ENCODE measurements at places on chromosomes 3 and 15. TPM values are rescaled to one million over a fixed set of nuclear protein-coding genes. Genes with fewer than 3 reads are reported as not detected.

The HTR3E gene
- total RNA-seq, result not detected

- DNase-seq, result no peak
Observed at GRCh38 chr3:178097576-178097975, 438.7 kb upstream of the KCNMB2 start.

DNA sequence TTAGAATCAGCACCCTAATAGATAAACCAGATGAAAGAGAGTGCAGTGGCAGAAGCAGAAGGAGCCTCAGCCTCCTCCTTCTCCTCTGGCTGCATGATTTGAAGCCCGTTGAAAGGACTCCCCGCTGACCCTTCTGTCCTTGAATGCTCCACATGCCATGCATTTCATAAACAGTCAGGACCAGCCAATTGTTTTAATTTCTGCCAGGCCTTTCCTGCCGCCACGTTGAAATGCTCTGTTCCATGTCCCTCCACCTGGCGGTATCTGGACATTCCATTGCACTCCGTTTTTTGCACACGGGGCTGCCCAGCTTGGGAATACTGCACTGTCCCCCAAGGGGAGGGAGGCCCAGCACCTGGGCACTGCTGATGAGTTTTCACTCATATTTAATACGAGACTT, 35.2 kb upstream of the GLCE start:
- DNase-seq, result no peak

The SLC28A1 gene
- total RNA-seq, result not detected

DNA sequence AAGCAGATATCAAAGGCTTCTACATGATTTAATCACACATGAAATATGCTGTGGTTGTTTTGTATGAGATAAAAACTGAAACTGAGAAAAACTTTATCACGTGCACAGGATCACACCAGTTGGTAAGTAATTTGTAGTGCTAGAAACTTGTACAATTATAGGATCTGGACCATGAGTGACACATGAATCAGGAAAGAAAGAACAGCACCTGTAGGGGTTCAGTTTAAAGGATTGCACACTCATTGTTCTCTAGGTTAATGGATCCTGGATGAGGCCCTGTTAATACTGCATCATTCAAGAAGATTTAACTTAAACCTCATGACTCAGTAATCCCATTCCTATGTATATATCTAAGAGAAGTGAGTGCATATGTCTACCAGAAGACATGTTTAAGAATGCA, 87.9 kb downstream of the STT3B start:
- no peak for DNase-seq

- no peak for DNase-seq
Observed at GRCh38 chr3:150469931-150470740, 62.0 kb downstream of the TSC22D2 start.

DNA sequence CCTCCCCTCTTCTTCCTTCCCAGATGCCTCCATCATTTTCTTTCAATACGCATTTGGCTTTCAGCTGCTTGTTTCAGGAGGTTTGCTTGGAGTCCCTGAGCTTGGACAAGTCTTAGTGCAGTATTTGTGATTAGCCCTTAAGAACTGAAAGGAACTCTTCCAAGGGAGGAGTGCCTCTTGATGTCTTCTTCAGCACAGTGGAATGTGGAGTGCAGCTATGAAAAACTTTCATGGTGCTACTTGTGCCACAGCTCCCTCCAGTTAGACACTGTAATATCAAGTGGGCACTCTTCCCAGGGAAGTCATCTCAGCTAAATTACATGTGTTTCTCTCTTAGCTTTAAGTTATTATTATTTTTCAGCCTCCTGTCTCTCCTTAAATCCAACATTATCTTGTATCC, 173.1 kb downstream of the NECTIN3 start:
- no peak for DNase-seq

- no peak for DNase-seq
Observed at GRCh38 chr3:196994056-196994455, 25.4 kb upstream of the PIGZ start.

GRCh38 chr15:99970891-99971430, 237.7 kb upstream of the LYSMD4 start:
- DNase-seq, result no peak

The TMIE gene
- not detected for total RNA-seq

DNA sequence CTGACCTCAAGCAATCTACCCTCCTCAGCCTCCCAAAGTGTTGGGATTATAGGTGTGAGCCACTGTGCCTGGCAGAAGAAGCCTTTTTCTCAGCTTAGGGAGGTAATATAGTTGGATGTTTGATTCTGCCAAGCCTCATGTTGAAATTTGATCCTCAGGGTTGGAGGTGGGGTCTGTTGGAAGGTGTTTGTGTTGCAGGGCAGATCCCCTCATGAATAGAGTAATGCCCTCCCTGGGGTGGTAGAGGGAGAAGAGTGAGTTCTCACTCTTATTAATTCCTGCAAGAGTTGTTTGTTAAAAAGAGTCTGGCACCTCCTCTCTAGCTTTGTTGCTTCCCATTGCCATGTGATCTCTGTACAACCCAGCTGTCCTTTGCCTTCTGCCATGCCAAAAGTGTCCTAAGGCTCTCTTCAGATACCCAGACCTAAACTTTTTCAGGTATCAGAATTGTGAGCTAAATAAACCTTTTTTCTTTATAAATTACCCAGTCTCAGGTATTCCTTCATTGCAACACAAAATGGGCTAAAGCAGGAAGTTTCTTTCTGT, 16.4 kb downstream of the NECTIN3 start:
- DNase-seq, result no peak

The CCDC80 gene
- not detected for total RNA-seq

DNA sequence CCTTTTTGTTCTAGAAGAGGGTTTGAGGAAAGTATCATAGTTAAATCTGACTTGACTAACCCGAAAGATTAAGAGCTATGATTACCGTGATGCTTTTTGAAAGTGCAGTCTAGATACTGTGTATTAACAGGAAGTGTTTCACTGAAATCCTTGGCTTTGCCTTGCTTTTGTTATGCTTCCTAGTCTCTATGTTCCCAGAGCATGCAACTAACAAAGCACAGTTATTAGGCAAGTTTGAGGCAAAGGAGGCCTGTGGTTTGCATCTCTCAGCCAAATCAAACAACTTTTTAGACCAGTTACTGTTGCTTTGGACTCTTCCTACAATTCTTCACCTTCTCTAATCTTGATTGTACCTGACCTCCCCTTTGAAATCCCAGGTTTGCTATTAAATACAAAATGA, 3.9 kb downstream of the LXN start:
- DNase-seq, result no peak

The MYZAP gene
- not detected for total RNA-seq

DNA sequence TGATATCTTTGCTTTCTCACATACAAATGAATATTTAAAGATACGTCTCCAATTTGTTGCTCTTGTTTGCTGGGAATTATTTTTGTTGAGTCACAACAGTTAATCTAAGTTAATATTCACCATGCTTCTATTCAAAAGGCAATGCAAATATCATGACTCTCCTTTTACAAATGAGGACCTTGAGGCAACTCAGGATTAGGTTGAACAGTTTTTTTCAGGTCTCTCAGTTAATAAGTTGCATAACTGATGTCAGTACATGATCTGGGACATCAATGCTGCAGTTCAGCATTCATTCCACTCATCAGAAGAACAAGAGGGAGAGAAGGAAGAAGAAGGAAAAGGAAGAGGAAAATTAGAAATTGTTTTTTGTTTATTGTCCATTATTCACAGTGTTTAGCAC, 781 bp upstream of the NAALADL2 start:
- DNase-seq, result no peak

The ZKSCAN7 gene
- total RNA-seq, result 1.7 TPM

DNA sequence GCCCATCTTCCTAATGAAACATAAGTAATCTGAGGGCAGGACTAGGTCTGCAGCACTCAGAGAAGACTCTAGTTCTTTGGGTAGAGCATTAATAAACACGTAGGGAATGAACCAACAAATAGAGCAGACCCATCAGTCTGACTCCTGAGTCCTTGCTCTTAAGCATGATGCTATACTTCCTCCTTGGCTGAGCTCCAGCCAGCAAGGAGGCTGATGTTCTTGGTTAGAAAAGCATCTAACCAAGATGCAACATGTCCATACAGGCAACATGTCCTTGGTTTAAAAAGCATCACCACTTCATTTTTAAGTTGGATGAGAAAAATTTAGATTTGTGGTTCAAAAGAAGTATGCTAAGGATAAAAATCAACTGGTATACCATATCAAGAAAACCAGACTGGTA, 8.5 kb upstream of the MYH15 start:
- DNase-seq, result no peak

GRCh38 chr15:58003810-58004209, 61.7 kb downstream of the ALDH1A2 start:
- DNase-seq, result no peak

GRCh38 chr3:158718490-158719170, 13.6 kb downstream of the RARRES1 start:
- DNase-seq, result no peak

The TGM5 gene
- total RNA-seq, result not detected

The UBL7 gene
- total RNA-seq, result 38.7 TPM

DNA sequence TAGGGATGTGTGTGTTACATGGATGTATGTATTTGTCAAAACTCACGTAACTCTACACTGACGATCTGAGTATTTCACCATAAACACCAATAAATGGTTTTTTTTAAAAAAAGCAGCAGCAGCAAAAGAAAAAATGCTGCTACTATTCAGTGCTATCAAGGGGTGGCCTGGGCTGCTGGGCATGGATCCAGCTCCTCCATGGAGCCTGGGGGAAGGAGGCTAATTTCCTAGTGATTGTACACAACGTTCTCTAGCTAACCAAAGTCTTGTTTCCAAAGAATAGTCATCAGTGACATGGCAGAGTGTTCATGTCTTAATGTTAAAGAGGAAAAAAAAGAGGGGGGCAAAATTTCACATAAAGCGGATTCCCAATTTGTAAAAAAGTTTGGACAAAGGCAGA, 29.0 kb downstream of the POMGNT2 start:
- no peak for DNase-seq

- no peak for DNase-seq
Observed at GRCh38 chr3:60542995-60543394, 708.3 kb downstream of the FHIT start.
